ENCODE measurements at places on chromosomes 3 and 15. TPM values are rescaled to one million over a fixed set of nuclear protein-coding genes. Genes with fewer than 3 reads are reported as not detected.

GPX1 gene
- total RNA-seq: 274 TPM

IL17RE gene
- total RNA-seq: 1.0 TPM

PARP15 gene
- total RNA-seq: not detected

GP5 gene
- not detected for total RNA-seq

RBPMS2 gene
- total RNA-seq: 8.4 TPM

ST8SIA2 gene
- 0.57 TPM for total RNA-seq

TNFAIP8L3 gene
- 4.4 TPM for total RNA-seq

MKRN3 gene
- total RNA-seq: 2.8 TPM

CHRD gene
- total RNA-seq: 0.12 TPM

LTK gene
- 0.06 TPM for total RNA-seq

CCDC54 gene
- total RNA-seq: not detected

DIPK2A gene
- total RNA-seq: 6.4 TPM

COX5A gene
- total RNA-seq: 559 TPM

FETUB gene
- 0.12 TPM for total RNA-seq

AADACL2 gene
- not detected for total RNA-seq

HESX1 gene
- total RNA-seq: 0.23 TPM

PSMD2 gene
- 341 TPM for total RNA-seq

ASB14 gene
- total RNA-seq: not detected

GOLGA8S gene
- 0.18 TPM for total RNA-seq

CHRNA7 gene
- total RNA-seq: 4.7 TPM

TM4SF1 gene
- total RNA-seq: 2,747 TPM

AHSG gene
- total RNA-seq: not detected

KCTD6 gene
- total RNA-seq: 9.9 TPM

OSBPL10 gene
- 11.4 TPM for total RNA-seq

SCAMP5 gene
- total RNA-seq: 14.0 TPM

IGSF10 gene
- 0.55 TPM for total RNA-seq

NR1I2 gene
- not detected for total RNA-seq

INKA1 gene
- 1.6 TPM for total RNA-seq

SLC22A13 gene
- not detected for total RNA-seq

CASR gene
- total RNA-seq: not detected

PLSCR5 gene
- total RNA-seq: not detected

RHOV gene
- 5.3 TPM for total RNA-seq

ATP13A4 gene
- total RNA-seq: not detected

GPR171 gene
- total RNA-seq: not detected

PP2D1 gene
- total RNA-seq: not detected

PLSCR4 gene
- total RNA-seq: 4.4 TPM

TICRR gene
- 15.9 TPM for total RNA-seq

SLC28A1 gene
- not detected for total RNA-seq

PRICKLE2 gene
- total RNA-seq: 2.6 TPM

FSTL1 gene
- total RNA-seq: 103 TPM

ZIC4 gene
- total RNA-seq: not detected

SLC15A2 gene
- 0.36 TPM for total RNA-seq

MEIS2 gene
- total RNA-seq: 8.2 TPM

CD47 gene
- total RNA-seq: 42.8 TPM

Data from A549 treated with DMSO at 1 μM for 4 hours (cell line).